COR-L47 (cell line): ENCODE measurements at places on chromosomes 12 and 14.

DNA sequence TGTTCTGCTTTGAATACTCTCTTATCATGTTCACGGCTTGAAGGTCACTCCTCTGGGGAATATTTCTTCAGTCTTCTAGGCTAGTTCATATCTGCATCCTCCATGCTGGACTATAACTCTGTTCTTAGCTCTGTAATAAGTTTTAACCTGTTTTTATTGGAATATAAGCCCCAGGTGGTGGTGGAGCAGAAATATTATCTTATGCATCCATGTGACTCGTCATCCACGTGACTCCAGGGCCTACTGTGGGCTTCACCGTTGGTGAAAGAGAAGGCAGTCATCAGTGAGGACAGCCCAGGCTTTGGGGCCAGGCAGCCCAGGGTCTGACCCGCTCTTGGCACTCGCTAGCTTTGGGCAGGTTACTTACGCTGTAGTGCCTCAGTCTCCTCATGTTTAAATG, 87.1 kb downstream of the ETNK1 start:
- no peak for DNase-seq

DNA sequence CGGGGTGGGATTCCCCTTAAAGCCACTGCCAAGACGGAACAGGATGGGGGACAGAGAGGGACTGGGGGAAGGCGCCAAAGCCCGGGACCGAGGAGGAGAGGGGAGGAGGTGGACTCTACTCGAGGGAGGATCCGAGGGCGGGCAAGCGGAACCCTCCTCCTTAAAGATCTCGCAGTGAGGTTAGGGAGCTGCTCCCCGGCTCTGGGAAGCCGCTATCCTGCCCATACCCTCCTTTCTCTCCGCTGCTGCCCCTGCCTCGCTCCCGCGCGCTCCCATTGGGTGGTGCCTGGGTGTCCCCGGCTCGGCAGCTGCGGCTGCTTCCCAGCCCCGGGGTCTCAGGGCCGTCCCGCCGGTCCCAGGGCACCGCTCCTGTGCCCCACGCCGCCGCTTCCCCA, 16.4 kb downstream of the KRT18 start:
- no peak for DNase-seq

- DNase-seq, result no peak
Measured at GRCh38 chr12:12807970-12808702, 5.0 kb upstream of the DDX47 start.

DNA sequence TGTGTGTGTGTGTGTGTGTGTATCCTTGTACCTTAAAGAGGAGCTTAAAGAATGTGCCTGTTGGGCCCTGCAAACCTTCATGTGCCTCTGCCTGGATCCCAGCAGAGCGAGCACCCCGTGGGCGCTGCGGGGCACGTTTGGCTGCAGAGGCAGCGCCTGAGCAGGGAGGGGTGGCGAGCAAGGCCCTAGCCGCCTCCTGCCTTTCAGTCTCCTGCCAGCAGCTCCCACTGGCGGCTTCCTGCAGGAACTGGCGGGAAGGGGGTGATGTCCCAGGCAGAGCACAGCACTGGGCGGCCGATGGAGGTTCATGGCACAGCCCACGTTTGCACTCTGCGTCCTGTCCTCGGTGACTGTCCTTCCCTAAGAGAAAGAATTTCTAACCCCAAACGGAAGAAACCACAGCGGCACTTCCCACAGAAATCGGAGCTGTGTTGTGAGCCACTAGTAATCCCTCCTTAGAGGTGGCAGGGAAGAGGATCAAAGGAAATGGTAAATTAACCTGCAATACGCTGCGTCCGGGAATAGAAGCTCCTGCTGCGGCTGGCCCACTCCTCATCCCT, 19.8 kb downstream of the ZBTB42 start:
- peak; percentile 79 for DNase-seq

- DNase-seq, result peak; percentile 10
Measured at GRCh38 chr12:32895688-32896431, 717 bp downstream of the PKP2 start.
